ENCODE measurements at places on chromosomes 3 and 15.
A peak's percentile ranks its signal among the peaks of the same experiment; 100 is the strongest.

DNA sequence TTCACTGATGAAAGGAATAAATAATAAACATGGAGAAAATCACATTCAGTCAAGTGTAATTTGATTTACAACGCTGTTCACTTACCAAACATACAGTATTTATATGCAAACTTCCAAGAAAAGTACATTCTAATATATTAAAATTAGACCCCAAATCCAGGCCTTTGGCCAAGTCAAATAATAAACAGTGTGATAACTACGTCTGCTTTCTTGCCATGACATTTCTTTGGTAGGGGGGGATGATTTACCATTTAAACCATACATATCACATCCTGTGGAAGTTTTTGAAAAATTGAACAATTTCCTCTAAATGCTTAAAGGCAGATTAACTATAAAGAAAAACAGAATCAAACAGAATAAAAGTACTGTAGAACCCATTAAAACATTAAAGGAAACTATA lies 368.2 kb upstream of the WNT5A start:
- no peak for DNase-seq

DNA sequence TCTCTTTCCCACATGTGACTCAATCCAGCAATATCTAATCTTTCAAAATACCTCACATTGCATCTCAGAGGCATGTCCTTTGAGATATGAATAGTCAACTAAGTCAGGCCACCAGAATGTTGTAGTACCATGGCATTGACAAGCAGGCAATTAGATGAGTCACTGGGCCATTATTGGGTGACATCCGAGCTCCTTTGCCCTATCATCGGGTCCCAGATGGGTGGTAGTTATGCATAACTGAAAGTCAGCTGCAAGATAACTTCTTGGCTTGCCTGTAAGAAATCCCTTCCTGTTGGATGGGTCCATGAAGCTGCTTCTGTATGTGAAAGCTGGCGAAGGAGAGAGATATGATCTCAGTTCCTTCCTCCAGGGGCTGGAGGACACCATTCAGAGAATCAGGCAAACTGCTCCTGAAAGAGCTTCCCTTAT lies 32.8 kb downstream of the ARRDC4 start:
- DNase-seq = no peak

DNA sequence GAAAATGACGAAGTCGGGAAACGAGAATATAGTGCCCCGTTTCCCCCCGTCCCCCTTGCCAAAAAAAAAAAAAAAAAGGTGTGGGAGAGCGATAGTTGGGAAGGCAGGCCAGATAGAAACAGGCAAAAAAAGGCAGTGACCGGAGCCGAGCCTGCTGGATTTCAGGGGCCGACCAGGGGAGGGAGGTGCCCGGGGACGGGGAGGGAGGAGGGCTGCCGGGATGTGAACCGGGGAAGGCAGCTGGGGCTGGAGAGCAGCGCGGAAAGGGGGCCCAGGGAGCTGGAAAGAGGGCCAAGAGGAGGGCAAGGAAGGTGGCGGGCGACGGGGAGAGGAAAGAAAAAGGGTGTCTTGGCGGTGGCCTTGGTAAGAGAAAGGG lies 837 bp downstream of the LRRN1 start:
- DNase-seq = peak; percentile 20

DNA sequence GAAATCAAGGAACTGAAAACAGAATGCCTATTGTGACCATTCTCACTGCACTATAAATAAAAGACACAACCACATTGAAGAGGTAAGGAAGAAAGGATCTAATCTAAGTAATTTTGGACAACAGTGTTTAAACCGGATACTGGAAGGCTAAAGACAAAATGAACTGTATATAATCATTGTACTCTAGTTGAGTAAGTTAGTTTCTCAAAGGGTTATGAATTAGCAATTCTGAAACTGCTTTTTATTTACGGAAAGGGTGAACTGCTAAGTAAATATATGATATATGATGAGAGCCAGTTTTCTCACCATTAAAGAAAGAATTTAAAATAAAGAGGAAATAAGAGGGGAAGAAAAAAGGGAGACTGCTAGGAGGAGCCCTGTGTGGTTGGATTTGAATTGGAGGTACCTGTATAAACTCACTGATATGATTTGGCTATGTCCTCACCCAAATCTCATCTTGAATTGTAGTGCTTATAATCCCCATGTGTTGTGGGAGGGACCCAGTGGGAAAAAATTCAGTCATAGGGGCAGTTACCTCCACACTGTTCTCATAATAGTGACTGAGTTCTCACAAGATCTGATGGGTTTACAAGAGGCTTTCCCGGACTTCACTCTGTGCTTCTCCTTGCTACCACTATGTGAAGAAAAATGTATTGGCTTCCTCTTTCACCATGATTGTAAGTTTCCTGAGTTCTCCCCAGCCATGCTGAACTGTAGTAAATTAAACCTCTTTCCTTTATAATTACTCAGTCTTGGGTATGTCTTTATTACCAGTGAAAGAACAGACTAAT lies 607.7 kb downstream of the PYDC2 start:
- DNase-seq = no peak

DNA sequence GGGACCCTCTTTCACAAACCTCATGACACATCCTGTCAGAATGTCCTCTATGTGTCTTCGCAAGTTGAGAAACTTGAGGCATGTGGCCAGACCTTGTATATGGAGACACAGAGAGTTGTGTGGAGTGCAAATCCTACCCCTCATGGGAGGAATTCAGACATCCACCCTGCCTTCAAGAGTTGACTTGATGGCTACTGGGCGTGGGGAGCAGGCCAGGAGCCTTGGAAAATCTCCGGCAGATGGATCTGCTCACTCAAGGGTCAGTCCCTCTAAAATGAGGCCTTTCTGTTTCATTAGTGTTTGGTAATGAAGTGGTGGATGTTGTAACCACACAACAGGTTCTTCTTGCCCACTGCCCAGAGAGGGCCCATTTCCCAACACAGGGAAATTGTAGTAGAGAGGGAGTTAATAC lies 79.0 kb downstream of the ASB7 start:
- no peak for DNase-seq

- peak; percentile 48 for DNase-seq
Measured at GRCh38 chr15:69648775-69649735, 196.4 kb downstream of the RPLP1 start.

DNA sequence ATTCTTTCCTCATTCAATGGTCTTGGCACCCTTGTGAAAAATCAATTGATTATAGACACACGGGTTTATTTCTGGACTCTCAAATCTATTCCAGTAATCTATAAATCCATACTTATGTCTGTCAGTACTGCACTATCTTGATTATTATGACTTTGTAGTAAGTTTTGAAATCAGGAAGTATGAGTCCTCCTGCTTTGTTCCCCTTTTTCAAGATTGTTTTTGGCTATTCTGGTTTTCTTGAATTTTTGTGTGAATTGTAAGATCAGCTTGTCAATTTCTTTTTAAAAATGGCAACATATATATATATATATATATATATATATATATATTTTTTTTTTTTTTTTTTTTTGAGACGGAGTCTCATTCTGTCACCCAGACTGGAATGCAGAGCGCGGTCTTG lies 32.3 kb upstream of the CFAP20DC start:
- no peak for DNase-seq

- peak; percentile 46 for DNase-seq
Measured at GRCh38 chr3:61564395-61565059, 3.2 kb downstream of the PTPRG start.

DNA sequence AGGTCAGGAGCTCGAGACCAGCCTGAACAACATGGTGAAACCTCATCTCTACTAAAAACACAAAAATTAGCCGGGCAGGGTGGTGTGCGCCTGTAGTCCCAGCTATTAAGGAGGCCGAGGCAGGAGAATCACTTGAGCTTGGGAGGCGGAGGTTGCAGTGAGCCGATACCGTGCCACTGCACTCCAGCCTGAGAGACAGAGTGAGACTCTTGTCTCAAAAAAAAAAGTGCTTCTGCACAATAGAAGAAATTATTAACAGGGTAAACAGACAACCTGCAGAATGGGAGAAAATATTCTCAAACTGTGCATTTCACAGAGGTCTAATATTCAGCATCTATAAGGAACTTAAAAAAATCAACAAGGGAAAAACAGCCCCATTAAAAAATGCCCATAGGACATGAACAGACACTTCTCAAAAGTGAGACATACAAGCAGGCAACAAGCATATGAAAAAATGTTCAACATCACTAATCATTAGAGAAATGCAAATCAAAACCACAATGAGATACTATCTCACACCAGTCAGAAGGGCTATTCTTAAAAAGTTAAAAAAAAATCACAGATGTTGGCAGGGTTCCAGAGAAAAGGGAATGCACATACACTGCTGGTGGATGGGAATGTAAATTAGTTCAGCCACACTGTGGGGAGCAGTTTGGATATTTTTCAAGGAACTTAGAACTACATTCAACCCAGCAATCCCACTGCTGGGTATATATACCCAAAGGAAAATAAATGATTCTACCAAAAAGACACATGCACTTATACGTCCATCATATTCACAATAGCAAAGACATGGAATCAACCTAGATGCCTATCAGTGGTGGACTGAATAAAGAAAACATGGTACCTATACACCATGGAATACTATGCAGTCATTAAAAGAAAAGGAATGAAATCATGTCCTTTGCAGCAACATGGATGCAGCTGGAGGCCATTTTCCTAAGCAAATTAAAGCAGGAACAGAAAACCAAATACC lies 75.5 kb downstream of the MSL2 start:
- DNase-seq = no peak

DNA sequence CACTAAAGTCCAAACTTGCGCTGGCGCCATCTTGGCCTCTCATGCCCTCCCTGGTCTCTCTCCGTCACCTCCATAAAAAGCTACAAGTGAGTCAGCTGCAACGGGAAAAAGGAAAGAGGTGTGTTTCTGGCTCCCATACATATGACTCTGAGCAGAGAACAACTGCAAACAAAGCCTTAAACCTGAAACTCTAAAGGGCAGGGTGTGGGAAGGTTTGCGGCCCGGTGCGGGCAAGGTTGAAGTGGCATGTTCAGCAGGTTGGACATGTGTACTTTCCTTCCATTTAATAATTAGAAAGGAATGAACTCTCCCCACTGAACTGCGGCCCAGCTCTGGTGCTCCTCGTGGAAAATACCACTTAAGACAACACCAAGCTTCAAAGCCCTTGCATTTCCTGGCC lies 59.0 kb upstream of the PPARG start:
- no peak for DNase-seq

DNA sequence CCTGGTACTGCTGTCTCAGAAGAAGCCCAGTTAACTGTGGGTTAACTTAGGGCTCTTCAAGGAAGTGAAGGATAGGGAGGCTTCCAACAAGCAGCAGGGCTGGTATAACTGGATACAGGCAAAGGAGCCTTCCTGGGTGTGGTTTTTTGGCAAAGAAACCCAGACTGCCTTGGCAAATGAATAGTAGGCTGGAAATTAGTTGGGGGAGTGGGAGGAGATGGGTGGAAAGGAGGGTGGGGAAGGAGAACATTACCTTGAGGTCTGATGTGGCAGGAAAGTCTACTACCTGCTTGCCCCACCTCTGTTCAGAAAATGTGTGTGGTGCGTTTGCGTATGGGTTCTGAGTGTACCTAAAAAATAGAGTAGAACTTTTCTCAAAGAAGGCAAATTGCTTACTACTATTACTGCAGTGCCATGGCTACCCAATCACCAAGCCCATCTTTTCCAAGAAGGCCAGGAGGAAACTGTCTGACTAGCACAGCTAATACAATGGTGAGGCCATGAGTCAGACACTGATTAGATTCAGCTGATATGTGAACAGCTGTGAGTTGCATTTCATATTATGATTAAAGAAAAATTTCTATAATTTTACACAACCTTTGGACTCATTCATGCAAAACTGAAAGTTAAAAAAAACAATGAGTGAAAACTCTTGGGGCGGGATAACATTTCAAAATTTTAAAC lies 55.2 kb downstream of the SPTSSB start:
- no peak for DNase-seq

Measured in NCI-H524 (cell line).